Midbrain (tissue), 1 donor: ENCODE measurements at places on chromosomes 7 and 10.

GRCh38 chr10:113858541-113858940 is 4.1 kb downstream of the NHLRC2 start:
- no peak for DNase-seq

DNA sequence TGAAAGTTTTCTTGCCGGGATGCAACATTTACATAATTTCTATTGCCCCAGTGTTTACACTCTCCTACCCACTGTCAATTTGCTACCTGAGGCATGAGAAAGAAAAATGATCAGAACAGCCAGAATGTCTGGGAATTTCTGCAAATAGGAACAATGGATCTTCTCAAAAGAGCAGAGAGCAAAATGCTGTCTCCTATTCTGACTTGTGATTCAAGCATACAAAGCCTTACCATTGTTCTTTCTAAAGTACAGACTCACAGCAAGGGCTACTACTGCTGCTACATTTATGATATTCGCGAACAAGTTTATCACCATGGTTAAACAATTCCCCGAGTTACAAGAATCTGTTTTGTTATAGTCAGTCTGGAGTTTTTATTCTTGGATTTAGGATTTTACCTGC is 329.9 kb upstream of the CELF2 start:
- DNase-seq: peak; percentile 10

DNA sequence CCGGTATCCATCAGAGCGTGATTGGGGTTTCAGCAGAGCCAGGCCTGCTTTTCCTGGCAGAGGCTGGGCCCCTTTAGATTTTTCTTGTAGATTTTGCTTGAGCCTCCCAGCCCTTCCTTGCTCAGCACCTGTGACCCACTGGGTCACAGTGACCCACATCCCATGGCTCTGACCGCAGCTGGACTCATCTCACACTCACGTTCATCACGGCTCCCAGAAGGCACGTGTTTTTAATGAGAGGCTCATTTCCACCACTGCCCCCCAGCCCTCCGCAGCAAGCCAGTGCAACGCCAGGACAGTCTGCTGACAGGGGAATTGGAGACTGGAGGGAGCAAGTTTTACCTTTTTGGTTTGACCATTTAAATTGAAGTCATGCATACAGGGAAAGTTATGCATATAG is 155.7 kb downstream of the CUX1 start:
- DNase-seq: no peak

DNA sequence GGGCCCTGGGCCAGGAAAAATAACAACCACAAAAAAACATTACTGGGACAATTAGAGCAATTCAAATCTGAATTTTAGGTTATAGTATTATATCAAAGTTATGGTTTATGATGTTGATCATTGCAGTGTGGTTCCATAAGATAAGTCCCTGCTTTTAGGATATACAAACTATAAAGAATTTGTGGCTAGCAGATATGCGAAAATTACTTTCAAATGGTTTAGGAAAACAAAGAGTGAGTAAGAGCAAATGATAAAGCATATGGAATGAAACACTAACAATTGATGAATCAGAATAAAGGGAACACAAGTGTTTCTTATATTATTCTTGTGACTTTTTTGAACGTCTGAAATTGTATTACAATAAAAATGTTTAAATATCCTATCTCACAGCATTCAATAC is 64.4 kb upstream of the HECTD2 start:
- DNase-seq: no peak

DNA sequence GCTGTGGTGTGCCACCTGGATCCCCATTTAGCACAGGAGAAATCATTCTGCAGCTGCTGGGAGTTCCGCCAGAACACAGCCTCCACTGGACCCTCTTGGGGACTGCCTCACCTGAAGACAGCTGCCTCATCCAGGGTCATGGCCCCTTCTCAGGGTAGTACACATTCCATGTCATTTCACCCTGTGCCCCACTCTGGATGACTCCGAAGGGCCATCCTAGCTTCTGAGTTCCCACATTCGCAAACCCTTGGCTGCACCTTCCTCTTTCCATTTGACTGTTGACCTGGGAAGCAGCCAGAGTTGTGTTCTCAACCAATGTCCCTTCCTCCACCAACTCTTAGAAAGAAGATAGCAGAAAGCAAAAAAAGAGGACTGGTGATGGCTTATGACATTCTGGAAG is 125.6 kb upstream of the TBX20 start:
- DNase-seq: peak; percentile 32

GRCh38 chr7:128878226-128879105 is 15.8 kb downstream of the ATP6V1F start:
- DNase-seq: no peak

DNA sequence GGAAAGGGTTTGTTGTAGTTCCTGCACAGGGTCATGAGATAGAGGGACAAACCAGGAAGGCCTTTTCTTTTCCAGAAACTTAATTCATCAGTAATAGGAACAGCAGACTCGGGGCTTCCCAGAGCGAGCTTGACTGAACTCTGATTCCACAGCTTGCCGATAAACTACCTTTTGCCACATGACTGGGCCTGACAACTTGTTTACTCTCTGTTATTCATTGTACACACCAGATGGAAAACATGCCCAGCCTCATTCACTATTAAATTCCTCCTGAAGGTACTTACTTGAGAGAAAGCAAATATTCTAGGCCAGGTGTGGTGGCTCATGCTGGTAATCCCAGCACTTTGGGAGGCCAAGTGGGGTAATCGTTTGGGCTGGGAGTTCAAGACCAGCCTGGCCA is 77.1 kb upstream of the FGFR2 start:
- DNase-seq: no peak

GRCh38 chr10:11433657-11434056 is 177.8 kb downstream of the USP6NL start:
- no peak for DNase-seq

DNA sequence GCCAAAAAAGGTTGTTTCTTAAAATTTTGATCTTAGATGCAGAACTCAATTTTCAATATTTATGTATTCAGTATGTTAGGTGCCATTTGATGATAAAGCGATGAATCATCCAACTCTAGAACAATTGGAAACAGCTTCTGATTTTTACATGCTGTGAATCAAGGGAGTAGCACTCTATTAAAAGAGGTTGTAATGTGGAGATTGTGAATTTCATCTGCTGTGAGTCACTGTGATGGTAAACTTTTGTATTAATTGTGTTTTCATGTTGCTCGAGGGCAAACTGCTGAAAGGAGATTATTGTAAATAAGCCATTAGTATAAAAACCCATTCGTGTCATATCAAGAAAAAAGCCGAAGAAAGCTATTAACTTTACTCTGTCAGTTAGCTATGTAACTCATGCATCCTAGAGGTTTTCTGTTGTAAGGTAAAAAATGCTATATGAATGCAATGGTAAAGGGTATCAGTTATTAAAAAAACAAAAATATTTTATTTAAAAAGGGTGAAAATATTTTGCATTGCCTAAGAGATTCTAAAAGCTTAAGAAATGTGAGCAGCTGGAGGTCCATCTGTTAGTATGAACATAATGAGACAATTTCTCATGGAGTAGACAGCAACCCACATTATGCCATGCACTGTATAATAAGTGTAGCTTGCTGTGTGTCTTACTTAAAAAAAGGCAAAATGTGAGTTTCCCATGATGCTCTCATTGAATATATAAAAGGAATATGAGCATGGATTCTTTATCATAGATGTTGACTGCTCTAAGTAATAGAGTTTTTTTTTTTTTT is 511.0 kb upstream of the PCDH15 start:
- no peak for DNase-seq

- DNase-seq: no peak
Observed at GRCh38 chr10:14556285-14556956, 218.3 kb downstream of the FAM107B start.
